GM23248 (cell line): ENCODE measurements at places on chromosomes 3 and 15. TPM values are rescaled to one million over a fixed set of nuclear protein-coding genes. Genes with fewer than 3 reads are reported as not detected.

The FAM227B gene
- 7.2 and 10.0 TPM in 2 replicates for polyA plus RNA-seq

The CCDC54 gene
- polyA plus RNA-seq: 0.16 and 0.52 TPM in 2 replicates

The COL8A1 gene
- polyA plus RNA-seq: 164 TPM in 2 replicates

The CCR8 gene
- polyA plus RNA-seq: not detected in 2 replicates

The CACNA1D gene
- polyA plus RNA-seq: not detected in 2 replicates

- no peaks in the 10 kb centered on the region for H3K27me3 ChIP-seq
- DNase-seq: no peak
- no peaks in the 10 kb centered on the region for H3K4me1 ChIP-seq
- no peak overlapping the region for H3K27ac ChIP-seq
- H3K4me3 ChIP-seq: no peak overlapping the region
- no peaks in the 10 kb centered on the region for H3K36me3 ChIP-seq
These were observed 739.2 kb upstream of the NR2F2 start for GRCh38 chr15:95591270-95591669.

DNA sequence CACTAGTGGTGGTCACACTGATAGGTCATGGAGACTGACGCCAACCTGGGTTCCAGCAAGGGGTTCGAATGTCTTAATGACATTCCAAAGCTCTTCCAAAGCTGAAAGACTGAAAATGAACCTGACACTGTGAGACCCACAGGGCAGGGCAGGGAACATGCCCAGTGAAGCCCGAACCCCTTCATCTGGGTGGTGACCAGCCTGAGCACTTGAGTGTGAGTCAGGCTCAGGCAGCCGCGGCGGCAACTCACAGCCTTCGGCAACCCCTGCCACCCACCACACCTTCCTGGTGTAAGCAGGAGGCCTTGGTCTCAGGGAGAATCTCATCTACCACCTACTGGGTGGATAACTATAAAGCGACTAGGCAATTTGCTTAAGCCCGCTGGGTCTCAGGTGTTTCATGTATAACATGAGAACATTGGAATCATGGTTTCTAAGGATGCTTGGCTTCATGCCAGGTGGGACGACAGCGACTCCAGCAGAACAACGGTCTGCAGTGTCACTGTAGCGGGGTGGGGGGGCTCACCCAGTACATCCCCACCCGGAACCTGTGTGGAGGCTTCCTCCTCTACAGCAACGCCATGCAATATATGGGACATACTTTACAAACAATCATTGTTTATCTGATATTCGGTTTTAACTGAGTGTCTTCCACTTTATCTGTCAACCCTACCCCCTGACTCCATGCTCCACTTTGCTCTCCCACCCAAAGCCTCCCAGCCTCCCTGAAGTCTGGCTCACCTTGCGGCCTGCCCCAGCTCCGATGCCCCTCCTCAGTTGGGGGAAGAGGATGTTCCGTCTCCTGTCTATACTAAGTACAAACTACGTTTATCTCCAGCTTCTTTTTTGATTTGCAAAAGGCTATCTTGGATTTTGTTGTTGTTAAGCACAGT, 125.0 kb upstream of the MEF2A start:
- H3K36me3 ChIP-seq: no peaks in the 10 kb centered on the region
- no peak overlapping the region for H3K27ac ChIP-seq

DNA sequence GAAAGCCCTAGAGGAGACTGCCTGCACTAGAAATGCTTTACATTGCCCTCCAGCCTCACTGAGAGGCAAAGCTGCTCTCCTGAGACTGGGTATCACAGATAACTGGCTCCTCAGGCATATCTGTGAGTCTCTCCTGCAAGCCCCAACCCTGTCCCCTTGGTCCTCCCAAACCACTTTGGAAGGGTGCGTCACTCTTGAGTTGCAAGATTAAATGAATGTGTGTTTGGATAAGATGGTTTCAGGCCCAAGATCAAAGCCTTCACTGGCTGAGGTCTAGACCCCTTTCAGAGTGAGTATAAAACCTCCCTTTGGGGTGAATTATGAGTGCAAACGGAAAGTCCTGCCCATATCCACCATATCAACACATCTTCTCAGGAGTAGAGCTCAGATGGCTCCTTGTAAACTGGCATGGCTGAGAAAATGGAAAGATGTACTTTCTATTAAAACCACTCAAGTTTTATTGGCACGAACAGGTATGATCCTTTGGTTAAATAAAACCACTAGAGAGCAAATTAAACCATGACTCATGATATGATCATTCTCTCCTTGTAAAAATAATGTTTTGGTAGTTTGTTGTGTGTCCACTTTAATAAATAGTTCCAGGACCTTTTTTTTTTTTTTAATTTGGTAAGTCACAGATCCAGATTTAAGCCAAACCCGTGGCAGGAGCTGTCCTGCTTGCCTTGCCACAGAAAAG, 164.0 kb downstream of the CHST2 start:
- no peaks in the 10 kb centered on the region; the same call in 1 of the 2 replicates for H3K27me3 ChIP-seq
- DNase-seq: peak; percentile 22
- H3K4me1 ChIP-seq: no peaks in the 10 kb centered on the region
- no peak overlapping the region for H3K4me3 ChIP-seq
- no peak overlapping the region for H3K27ac ChIP-seq

GRCh38 chr3:66302288-66302687, 81.5 kb downstream of the SLC25A26 start:
- no peak overlapping the region for H3K4me3 ChIP-seq
- H3K4me1 ChIP-seq: peaks cover 10% of the 10 kb centered on the region; the same call in 1 of the 2 replicates
- H3K27ac ChIP-seq: no peak overlapping the region
- H3K27me3 ChIP-seq: no peaks in the 10 kb centered on the region
- H3K36me3 ChIP-seq: no peaks in the 10 kb centered on the region

DNA sequence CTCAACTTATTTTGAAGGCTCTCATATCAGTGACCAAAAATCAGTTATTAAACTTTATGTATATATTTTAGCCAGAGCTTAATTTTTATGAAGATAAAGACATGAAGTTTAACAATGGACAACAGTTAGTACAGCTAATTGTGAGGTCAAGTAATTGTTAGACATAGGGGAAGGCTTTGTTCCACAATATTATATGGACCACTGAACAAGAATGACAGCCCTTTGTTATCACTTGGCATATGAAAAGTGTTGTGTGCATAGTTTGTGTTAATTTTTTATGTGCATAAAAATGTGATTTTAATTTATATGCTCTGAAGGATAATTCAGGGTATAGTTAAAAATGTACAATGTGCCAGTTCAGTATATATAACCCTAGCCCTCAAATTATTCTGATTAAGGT, 12.0 kb downstream of the DNAJC19 start:
- H3K4me1 ChIP-seq: no peaks in the 10 kb centered on the region
- H3K27ac ChIP-seq: no peak overlapping the region
- peaks cover 40% of the 10 kb centered on the region for H3K36me3 ChIP-seq
- no peak for DNase-seq

DNA sequence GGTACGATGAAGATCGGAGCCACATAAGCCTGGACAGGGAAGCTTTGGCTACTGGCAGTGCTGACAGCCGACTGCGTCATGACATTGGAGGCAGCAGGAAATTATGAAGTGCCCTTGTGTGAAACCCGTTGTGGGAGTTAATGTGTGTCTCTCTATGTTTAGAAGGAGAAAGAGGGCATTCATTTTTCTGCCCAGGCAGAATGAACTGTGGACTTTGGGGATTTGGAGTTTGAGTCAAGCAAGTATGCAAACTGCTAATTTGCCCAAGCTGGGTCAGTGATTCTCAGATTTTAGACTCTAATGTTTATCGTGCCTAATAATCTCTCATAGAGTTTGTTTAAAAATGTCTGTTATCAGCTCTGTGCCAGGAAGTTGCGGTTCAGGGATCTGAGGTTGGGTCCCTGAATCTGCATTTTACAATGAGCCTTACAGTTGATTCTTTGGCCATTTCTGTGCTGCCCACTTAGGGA, 5.6 kb downstream of the CTXND1 start:
- peaks cover 55% of the 10 kb centered on the region for H3K27me3 ChIP-seq
- no peak for DNase-seq
- no peak overlapping the region for H3K27ac ChIP-seq

DNA sequence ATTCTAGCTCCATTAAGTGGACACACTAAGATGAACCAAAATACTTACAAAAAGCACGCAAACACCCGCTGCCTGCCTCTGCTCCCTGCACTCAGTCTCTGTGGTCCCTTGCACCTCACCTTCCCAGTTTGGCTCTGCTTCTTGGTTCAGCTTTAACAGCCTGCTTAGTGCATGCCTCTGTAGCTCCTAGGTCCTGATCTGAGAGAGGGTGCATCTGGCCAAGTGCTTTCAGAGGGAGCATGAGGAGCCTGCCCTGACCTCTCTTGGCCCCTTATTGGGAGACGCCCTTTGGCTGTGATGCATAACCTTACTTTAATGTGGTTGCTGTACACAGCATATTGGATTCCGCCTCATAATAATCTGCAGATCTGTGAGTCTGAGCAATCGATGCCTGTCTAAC, 21.2 kb upstream of the ATP10A start:
- peaks cover 33% of the 10 kb centered on the region for H3K4me1 ChIP-seq
- H3K27ac ChIP-seq: peak overlapping the region; percentile 74
- H3K4me3 ChIP-seq: no peak overlapping the region
- DNase-seq: peak; percentile 28
- H3K36me3 ChIP-seq: no peaks in the 10 kb centered on the region

- H3K4me1 ChIP-seq: no peaks in the 10 kb centered on the region
- no peaks in the 10 kb centered on the region for H3K36me3 ChIP-seq
- no peak overlapping the region for H3K27ac ChIP-seq
- DNase-seq: no peak
- peaks cover 27% of the 10 kb centered on the region for H3K27me3 ChIP-seq
These were observed 93.4 kb downstream of the ZNF621 start for GRCh38 chr3:40618158-40618557.

DNA sequence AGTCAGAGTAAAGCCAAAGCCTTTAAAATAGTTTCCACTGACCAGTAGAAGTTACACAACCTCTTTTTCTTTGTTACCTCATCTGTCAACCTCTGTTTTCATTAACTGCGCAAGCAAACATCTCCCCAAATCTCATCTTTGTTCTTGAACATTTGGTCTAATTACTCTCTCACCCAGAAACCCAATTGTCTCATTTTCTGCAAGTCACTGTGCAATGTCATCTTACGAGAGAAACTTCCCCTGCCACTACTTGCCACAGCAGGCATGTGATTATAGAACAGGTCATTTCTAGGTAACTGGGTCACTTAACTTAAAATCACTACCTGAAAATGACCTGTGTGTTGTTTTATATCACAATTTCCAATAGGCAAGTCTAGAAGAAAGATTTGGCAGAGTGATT, 159.4 kb downstream of the SI start:
- H3K27me3 ChIP-seq: no peaks in the 10 kb centered on the region
- no peaks in the 10 kb centered on the region for H3K4me1 ChIP-seq
- no peaks in the 10 kb centered on the region for H3K36me3 ChIP-seq

DNA sequence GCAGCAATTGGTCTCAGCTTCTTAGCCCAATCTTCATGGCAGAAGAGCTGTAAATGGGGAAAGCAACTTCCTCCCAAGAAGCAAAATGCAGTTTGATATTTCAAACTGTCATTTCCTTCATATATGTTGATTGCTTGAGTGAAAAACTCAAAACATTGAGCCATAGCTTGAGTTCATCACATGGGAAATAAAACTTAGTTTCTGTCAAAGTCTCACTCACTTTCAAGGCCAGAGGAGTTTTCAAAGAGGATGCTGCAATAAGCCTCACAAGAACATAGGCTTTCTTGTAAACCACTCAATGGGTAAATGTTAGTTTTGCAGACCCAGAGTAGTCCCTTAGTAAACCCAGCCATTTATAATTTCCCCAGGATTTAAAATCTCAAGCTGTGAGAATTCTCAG, 29.1 kb upstream of the SUCLG2 start:
- H3K27ac ChIP-seq: no peak overlapping the region
- no peaks in the 10 kb centered on the region for H3K4me1 ChIP-seq
- H3K36me3 ChIP-seq: no peaks in the 10 kb centered on the region
- no peak overlapping the region for H3K4me3 ChIP-seq

DNA sequence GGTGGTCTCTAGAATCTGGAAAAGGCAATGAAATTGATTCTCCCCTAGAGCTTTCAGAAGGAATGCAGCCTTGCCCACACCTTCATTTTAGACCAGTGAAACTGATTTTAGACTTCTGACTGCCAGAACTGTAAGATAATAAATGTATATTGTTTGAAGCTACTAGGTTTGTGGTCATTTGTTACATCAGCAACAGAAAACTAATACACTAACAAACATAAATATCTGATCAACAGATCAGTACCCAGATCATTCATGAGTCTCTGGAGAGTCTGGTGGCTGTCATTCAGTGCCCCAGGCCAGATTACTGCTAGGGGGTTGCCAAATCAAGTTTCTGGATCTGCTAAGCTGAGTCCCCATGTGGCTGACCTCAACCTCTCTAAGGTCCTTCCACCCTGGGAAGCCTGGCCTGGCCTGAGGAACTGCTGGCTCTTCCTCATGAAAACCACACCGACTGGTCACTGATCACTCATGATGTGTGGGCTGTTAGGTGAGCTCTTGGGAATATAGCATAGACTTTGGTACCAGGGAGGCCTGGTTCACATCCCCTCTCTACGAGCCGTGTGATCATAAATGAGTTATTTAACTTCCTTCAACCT, 11.1 kb upstream of the LACTB start:
- H3K36me3 ChIP-seq: no peaks in the 10 kb centered on the region
- peaks cover 29% of the 10 kb centered on the region for H3K4me1 ChIP-seq
- no peaks in the 10 kb centered on the region for H3K27me3 ChIP-seq
- no peak for DNase-seq
- H3K27ac ChIP-seq: no peak overlapping the region

DNA sequence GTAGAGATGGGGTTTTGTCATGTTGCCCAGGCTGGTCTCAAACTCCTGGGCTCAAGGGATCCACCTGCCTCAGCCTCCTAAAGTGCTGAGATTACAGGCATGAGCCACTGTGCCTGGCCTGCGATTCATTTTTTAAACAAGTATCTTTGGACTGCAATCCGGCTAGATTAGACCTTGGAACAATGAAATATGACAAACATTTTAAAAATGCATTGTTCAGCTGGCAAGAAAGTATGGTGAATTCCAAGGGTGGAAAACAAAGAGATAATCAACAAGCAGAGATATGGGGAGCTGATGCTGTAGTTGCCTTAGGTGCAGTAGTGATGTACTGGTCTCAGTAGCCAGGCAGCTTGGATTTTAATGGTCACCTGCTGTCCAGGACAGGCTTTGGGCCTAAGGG, 95.8 kb upstream of the GOLGA8J start:
- H3K4me1 ChIP-seq: no peaks in the 10 kb centered on the region
- no peak overlapping the region for H3K4me3 ChIP-seq
- no peak for DNase-seq

GRCh38 chr15:95281470-95281869, 1049.0 kb upstream of the NR2F2 start:
- peaks cover 32% of the 10 kb centered on the region for H3K4me1 ChIP-seq
- H3K27me3 ChIP-seq: no peaks in the 10 kb centered on the region
- no peaks in the 10 kb centered on the region for H3K36me3 ChIP-seq
- H3K27ac ChIP-seq: no peak overlapping the region
